ENCODE measurements at places on chromosomes 2 and 18.

DNA sequence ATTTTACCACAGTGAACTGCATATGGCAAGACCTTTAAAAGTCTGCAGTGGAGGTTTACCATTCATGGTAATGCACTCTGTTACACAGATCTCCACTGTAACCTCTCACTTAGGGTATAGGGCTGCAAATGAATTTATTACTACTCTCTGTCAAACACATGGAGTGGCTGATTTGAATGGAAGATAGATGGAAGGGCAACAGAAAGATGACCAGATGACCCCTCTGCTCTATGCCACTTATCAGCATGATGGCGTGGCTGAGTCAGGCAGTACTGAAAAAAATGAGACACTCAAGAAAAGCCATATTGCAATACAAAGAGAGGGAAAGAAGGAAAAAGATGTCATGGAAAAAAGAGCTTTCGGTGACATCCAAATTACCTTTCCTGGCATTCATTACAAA, 72.3 kb downstream of the ABCA12 start:
- no peak for DNase-seq

GRCh38 chr2:224416656-224417360, 14.9 kb upstream of the FAM124B start:
- DNase-seq, result no peak

DNA sequence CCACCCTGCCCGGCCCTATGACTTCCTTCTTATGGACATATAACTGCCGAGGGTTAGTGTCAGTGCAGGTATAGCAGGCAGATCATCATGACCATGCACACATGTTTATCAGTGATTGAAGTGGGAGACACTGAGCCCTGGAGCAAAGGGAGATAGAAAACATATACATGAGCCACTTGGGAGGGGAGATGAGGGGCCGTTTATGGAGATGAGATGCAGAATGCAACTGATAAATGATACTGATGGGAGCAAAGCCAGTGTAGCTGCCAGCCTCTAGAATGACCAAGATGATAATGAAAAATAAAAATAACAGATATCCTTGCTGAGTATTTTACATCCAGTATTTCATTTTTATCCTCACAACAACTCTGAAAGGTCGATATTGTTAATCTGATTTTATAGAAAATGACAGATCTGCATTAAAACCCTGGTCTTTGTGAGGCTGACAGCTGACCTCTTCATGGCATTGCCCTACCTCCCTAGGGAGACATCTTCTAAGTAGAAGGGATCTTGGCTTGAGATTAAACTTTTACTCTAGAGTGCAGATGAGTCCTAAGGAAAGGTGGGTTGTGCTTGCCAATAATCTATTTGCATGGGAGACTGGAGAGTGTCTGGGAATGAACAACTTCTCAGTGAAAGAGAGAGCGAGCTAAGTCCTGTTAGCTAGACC, 178.4 kb upstream of the LHCGR start:
- no peak for DNase-seq

GRCh38 chr2:188576651-188577050, 285.0 kb downstream of the GULP1 start:
- DNase-seq, result no peak

- DNase-seq, result no peak
These were observed 227.5 kb downstream of the MTX2 start for GRCh38 chr2:176496761-176497160.

- no peak for DNase-seq
These were observed 92.6 kb upstream of the TSPYL6 start for GRCh38 chr2:54348646-54349045.
